LHCN-M2 (cell line): ENCODE measurements at places on chromosomes 3 and 15. TPM values are rescaled to one million over a fixed set of nuclear protein-coding genes. Genes with fewer than 3 reads are reported as not detected.
A peak's percentile ranks its signal among the peaks of the same experiment; 100 is the strongest.

DNA sequence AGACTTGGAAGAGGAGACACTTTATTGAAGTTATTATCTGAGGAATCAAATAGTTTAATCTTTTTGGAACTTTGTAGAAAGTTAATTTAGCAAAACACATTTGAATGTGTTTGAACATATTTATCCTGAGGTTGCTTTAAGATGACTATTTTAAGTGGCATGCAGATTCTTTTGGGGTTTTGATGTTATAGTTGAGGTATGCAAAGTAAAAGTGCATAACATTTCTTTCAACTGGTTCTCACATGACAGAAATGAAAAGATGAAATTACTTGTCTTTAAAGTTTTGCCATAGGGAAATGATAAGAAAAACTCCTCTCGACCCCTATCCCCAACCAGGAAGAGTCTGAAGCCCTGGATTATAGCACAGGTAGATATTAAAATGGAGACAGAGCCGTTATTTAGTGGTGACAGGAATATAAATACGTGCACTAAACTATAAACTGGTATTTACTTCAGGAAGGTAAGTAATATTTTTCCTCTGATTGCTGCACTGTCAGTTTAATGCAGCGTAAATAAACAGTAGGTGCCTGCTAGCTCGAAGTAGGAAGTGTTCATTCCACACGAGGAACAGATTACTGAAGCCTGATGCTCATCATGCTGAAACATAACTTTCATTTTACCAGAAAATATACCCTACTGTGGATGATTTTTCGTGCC, 15.1 kb upstream of the SATB1 start:
- DNase-seq, result peak; percentile 1

- DNase-seq, result no peak
These were observed 169.8 kb upstream of the ROBO1 start for GRCh38 chr3:79937567-79937966.

GRCh38 chr15:74406992-74407705, 26.6 kb downstream of the SEMA7A start:
- peak; percentile 96 for DNase-seq

- DNase-seq, result no peak
These were observed 142.2 kb downstream of the SMAD6 start for GRCh38 chr15:66844041-66844746.

GRCh38 chr3:106729481-106729880, 647.8 kb upstream of the CCDC54 start:
- peak; percentile 59 for DNase-seq

GRCh38 chr15:74616996-74617395, 1.4 kb downstream of the CLK3 start:
- no peak for DNase-seq

DNA sequence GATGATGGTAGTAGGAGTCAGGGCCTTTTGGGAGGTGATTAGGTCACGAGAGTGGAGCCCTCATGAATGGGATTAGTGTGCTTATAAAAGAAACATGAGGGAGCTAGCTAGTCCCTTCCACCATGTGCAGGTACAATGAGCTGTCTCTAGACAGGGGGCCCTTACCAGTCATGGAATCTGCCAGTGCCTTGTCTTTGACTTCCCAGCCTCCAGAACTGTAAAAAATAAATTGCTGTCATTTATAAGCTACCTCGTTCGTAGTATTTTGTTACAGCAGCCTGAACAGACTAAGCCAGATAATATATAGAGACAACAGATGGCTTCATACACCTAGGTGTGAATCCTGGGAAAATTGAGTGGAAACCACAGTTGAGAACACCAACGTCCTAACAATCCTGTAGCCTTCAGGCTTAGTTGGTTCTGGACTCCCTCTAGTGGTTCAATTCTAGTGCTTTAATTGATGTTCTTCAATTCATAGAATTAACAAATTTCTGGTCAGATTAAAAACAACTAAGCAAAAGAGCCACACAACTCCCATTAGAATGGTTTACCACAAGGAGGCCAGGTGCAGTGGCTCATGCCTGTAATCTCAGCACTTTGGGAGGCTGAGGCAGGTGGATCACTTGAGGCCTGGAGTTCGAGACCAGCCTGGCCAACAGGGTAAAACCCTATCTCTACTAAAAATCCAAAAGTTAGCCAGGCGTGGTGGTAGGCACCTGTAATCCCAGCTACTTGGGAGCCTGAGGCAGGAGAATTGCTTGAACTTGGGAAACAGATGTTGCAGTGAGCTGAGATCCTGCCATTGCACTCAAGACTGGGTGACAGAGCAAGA, 21.3 kb upstream of the GATM start:
- peak; percentile 61 for DNase-seq

DNA sequence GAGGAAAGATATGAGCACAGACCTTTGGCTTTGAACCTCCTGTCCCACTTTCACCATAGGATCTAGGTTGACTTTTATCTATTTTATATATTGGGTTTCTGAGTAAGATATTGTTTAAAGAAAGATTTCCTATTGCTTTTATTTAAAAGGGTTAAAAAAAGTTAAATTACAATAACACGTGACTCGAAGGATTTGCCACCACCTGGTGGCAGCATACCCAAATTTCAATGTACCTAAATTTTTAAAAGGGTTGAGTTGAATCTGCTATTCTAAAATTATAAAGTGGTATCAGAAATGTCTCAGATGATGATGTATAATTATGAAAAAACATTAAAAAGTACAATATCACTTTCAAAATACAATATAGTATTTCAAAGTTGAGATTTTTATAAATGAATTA, 368.4 kb downstream of the MECOM start:
- peak; percentile 17 for DNase-seq

IMPG2 gene
- total RNA-seq, result 0.19 and 0.23 TPM in 2 replicates

GRCh38 chr3:25603703-25604102, 61.0 kb downstream of the TOP2B start:
- peak; percentile 58 for DNase-seq

LRTM1 gene
- not detected in 2 replicates for total RNA-seq

DNA sequence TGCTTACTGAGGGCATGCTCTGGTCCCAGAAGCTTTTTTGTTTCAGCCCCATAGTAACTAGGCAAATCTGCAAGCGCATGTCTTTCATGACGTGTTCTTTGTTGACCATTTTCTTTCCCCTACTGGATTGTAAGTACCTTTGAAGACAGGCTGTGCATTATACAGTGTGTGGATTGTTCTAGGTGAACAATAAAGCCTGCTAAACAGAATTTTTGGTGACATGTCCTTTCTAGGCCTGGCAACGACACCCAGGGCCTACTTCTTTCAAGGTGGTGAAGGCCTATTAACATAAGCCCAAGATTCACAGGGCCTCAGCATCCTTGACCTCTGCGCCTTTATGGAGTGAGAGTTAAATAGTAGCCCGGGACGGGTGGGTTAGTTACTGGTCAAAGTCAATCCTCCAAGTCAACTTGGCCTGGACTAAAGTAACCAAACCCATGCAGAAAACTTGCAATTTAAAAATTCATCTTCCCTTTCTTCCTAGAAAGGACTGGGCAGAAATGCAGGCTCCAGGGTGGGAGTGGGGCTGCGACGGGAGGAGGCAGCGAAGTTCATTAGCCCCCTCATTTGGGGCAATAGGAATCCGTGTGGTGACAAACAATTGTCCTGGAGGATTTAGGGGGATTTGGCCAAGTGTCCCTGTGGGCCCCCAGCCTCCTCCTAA, 37.6 kb upstream of the TRIM71 start:
- no peak for DNase-seq

RARB gene
- total RNA-seq, result 0.29 TPM in 1 of 2 replicates, not detected in the other

DNA sequence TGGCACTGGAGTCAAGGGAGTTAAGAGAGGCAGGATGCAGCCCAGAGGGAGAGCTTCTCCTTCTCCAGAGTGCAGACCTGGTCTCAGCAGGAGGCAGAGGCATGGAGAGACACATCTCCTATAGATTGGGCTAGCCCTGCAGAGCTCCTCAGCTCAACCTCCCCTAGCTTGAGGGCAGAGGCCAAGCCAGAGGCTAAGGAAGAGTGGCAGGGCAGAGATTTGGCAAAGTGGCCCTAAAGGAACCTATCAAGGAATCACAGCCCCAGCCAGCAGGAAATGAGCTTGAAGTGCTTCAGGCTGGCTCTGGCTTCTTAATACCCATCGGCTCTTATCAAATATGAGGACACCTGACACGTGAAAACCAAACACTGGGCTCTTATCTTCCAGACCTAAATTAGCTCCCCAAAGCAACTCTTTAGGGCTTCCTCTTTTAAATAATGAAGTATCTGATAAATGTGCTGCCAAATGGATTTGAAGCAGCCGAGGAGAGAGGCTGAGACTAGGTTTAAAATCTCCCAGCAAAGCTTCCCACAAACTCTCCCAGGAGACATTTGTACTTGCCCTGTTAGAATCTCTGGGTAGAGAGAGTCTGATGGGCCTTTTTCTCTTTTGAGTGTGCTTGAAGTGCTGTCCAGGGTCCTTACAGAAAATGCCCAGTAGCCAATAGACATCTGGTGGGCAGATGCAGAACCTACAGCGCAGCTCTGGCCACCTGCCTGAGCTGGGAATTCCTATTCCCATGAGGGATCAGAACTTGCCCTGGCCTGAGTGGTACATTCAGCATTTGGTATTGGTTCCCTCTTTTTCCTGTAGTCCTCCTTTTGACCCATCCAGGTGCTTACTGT, 271.4 kb downstream of the CLSTN2 start:
- DNase-seq, result peak; percentile 52

GRCh38 chr3:123314359-123315270, 112.9 kb downstream of the SEC22A start:
- no peak for DNase-seq

DNA sequence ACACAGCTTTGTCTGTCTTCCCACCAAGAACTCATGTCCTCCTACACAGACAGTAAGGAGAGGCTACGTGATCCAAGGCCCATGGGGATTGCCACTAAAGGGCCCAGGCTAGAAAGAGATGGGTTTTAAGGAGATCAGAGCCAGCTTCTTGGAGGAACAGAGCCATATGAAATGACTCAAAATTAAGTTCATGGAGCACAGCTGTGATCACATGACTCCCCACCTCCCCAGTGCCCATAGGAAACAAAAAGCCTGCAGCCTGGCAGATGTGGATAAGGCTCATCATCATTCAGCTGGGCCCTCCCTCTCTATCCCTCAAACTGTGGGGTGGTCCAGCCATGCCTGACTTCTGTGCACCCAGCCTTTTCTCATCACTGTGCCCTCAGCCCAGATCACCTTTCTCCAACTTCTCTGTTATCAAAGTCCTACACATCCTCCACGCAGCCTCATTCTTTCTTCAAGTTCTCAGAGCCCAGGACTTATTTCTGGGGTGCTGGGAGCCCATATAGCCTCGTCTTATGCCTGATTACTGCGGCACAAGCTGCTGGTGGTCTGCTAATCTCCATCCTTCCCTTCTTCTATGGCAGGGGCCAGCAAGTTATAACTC, 137.6 kb downstream of the SMAD6 start:
- peak; percentile 42 for DNase-seq

GOLGA6L10 gene
- 0.77 and 0.80 TPM in 2 replicates for total RNA-seq

DNA sequence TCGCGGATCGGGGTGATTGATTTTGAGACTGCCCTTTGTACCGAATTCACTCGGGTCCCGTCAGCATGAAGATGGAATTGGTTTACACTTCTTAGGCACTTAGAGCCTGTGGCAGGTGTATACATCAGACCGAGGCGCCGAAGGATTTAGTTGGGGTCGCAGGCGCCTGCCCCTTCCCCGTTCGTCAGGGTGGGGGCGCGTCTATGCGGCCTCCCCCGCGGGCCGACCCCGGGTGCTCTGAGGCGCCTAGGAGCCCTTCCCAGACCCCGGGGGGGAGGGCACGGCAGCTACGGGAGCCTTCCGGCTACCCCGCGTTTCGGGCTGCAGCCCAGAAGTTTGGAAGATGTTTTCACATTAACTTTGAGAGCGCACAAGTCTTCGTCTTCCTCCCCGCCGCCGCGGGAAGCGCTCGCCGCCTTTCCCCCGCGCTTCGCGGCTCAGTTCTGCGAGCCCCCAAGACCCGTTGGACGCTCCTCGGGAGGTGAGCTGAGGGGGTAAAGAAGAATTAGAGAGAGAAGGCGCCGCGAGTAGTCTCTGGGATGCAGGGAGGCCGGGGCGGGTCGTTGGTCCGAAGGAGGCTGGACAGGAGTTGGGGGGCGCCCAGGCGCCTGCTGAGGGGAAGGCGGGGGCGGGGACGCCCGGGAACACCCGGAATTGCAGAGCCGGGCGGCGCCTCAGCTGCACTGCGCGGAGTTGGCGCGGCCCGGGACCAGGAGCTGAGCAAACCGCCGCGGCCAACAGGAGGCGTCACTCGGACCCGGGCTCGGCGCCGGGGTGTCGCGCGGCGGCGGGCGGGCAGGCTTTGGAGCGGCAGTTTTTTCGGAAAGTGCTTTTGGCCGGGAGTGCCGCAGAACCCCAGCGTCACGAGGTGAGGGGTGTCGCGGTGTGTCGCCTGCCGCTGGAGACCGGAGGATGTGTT, 780 bp downstream of the TIPARP start:
- DNase-seq, result peak; percentile 56

- peak; percentile 19 for DNase-seq
These were observed 181.3 kb upstream of the WNT5A start for GRCh38 chr3:55668359-55668758.

GRCh38 chr15:85906640-85907039, 111.9 kb upstream of the KLHL25 start:
- DNase-seq, result no peak

GRCh38 chr3:77672016-77672415, 632.1 kb downstream of the ROBO2 start:
- no peak for DNase-seq

- no peak for DNase-seq
These were observed 195.7 kb upstream of the SETMAR start for GRCh38 chr3:4107430-4107829.

WDR93 gene
- not detected in 2 replicates for total RNA-seq

DNA sequence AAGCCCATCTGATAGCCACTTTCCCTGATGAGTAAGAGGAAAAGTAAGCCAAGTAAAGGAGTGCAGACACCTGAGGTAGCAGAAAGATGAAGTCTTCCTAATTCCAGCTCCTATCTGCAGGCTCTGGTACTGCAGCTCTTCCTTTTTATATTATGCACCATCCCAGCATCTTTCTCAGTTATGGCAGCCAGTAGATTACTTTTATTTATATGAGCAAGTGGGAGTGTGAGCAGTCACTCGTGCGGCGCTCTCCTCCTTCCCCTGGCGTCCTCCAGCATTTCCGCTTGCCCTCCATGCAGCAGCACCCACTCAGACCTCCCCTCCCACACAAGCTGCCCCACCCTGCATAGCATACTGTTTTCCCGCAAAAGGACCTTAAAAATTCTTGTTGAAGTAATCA, 465.9 kb upstream of the DPPA4 start:
- no peak for DNase-seq

DNA sequence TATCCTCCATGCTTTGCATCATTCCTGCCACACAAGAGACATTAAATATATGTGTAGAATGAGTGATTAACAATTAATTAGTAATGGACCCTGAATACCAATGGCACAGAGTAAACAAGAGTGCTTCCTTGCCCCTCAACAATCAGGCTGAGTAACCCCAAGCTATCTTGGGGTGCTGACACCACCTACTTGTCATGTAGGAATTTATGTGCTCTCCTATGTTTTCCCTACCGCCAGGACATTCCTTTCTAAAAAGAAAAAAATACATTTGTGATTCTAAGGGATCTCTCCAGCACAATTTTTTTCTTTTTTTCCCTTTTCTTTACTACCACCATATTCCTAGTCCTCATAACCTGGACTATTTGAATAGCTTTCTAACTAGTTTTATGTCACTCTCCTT, 449.1 kb downstream of the MFSD1 start:
- DNase-seq, result peak; percentile 42

GRCh38 chr3:114746502-114746901, 400.6 kb downstream of the ZBTB20 start:
- DNase-seq, result peak; percentile 45

GRCh38 chr3:72692990-72693389, 155.3 kb downstream of the SHQ1 start:
- DNase-seq, result no peak

LDHAL6B gene
- total RNA-seq, result not detected in 2 replicates

GRCh38 chr3:16186565-16186964, 12.1 kb downstream of the GALNT15 start:
- DNase-seq, result no peak
